ENCODE measurements at places on chromosomes 7 and 10.

DNA sequence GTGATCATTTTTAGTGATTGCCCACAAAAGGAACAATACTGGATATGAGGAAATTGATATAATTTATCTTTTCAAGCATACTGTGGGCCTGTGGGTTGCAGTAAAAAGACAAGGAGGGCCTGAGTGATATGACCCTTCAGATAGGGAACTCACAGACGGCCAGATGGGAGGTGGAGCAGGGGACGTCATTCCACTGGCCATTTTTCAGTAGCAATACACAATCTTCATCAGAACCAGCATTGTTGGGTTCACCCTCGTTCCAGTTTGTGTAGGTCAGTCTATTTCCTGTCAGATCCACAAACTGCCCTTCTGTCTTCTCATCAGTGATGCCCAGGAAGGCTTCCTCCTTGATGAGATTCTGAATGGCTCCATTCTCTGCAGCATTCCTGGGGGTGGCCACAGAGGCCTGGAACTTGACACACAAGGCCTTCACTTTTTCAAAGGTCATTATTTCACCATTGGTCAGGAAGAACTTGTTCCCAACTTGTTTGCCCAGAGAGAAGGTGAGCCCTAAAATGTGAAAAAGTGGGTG, 4.5 kb downstream of the MBL2 start:
- DNase-seq, result no peak

DNA sequence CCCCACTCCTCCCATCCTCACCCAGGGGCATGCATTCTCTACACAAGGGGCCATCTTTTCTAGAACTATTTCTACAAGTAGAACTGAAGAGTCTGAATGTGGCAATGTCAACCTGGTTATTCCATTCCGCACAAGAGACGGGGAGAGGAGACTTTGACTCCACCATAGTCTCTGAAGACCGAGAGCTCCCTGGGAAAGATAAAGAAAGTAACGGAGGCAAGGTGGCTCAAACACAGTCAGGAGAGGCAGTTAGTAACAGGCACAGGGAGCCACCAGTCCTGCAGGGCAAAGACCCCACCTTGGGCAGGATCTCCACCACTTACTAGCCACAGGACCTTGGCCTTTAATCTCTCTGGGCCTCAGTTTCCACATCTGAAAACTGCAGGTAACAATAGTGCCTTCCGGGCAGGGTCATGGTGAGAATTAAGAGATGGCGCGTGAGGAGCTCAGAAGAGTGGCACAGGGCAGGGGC, 100.3 kb downstream of the TNS3 start:
- no peak for DNase-seq

DNA sequence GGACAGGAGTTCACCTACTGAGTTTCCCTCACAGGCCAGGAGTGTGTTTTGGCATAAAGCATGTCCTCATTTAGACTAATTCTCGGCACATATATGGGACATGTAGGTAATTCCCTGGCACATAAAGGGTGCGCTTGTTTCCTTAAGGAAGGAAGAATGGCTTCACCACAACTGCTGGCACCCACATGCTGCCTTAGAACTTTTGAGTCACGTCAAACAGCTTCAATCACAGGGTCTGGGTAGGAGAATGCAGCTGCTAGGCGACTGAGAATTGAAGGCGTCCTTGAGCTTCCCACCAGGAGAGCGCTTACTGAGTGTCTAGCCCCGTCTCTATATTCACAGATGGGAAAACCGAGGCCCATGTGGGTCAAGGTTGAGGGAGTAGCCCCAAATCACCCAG, 146.1 kb downstream of the CHN2 start:
- no peak for DNase-seq

GRCh38 chr7:47483604-47484273, 98.2 kb downstream of the TNS3 start:
- no peak for DNase-seq

- DNase-seq, result no peak
Measured at GRCh38 chr10:58041901-58042300, 225.8 kb downstream of the IPMK start.

- DNase-seq, result no peak
Measured at GRCh38 chr10:83954193-83954799, 185.0 kb upstream of the GHITM start.

DNA sequence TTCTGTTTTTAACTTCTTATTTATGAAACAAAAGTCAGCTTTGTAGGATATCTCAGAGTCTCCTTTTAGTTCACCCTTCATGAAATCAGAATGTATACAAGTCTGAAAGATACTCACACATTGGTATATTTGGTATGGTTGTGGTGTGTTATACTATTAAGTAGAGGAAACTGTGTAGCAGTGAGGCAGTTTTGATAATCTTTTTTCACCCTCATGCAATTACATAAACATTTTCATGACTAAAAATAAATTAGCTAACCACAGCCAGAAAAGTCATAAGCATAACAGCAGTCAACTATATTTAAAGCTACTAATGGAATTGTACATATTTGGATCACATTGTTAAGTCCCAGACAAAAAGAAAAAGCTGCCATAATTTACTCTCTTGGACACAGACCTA, 62.1 kb downstream of the FAM185A start:
- DNase-seq, result no peak

GRCh38 chr10:63008491-63008890, 124.6 kb upstream of the NRBF2 start:
- DNase-seq, result no peak

- DNase-seq, result no peak
Measured at GRCh38 chr10:101708073-101708472, 13.1 kb upstream of the FBXW4 start.

Data from substantia nigra (tissue), 51 donors.